NCI-H510A (cell line): ENCODE measurements at places on chromosomes 12 and 14.
A peak's percentile ranks its signal among the peaks of the same experiment; 100 is the strongest.

DNA sequence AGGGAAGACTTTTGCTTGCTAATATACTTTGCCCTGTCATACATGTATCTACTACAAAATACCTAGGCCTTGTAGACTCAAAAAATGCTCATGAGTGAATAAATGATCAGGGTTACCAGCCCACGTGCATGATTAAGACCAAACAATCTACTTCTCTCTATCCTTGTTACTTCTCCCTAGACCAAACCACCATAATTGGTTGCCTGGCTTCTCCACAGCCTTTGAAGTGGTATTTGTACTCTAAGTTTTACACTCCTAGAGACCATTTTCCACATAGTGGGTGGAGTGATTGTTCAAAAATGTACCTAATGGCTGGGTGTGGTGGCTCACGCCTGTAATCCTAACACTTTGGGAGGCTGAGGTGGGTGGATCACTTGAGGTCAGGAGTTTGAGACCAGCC lies 14.1 kb upstream of the RPS6KL1 start:
- no peak for DNase-seq

- no peak for DNase-seq
Observed at GRCh38 chr12:64667793-64668192, 57.5 kb downstream of the RASSF3 start.

DNA sequence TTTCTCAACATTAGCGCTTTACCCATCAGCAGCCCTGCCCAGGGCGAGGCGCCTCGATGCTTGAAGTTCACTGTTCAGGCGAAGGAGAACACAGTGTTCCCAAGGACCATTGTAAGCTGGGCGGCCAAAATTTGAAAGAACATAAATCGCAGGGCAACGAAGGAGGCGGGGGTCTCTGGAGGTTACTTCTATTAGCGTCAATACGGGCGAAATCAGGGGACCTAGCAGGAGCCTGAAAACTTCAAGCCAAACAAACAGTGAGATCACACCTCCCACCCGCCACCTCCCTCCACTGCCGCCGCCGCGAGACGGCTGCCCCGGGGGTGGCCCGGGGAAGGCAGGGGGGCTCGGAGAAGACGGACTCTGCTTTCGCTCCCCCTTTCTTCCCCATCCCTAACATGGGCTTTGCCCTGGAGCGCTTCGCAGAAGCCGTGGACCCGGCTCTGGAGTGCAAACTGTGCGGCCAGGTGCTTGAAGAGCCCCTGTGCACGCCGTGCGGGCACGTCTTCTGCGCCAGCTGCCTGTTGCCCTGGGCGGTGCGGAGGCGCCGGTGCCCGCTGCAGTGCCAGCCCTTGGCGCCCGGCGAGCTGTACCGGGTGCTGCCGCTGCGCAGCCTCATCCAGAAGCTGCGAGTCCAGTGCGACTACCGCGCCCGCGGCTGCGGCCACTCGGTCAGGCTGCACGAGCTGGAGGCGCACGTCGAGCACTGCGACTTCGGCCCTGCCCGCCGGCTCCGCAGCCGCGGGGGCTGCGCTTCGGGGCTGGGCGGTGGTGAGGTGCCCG lies at the start of gene PDZRN4:
PDZRN4 (plus strand) TSS at position 263 of the 783 bp plus-strand sequence.
- DNase-seq = no peak

DNA sequence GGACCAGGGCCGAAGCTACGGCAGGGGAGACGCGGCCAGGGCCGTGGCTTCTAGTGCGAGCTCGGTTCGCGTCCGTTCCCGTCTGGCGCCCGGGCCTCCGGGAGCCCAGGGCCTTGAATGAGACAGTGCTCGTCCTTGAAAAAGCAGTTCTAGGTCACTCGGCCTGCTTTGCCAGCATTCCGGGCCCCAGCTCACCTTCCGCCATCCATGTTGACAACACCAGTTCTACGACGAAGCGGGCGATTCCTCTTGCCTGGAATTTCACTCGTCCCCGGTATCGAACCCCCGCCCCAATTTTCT lies 4.5 kb downstream of the OR10AD1 start:
- DNase-seq = peak; percentile 16

GRCh38 chr12:10175846-10176636 lies 2.8 kb upstream of the TMEM52B start:
- DNase-seq = no peak

- no peak for DNase-seq
Observed at GRCh38 chr12:117129391-117129790, 30.2 kb upstream of the TESC start.
